ENCODE measurements at places on chromosomes 16 and 17. TPM values are rescaled to one million over a fixed set of nuclear protein-coding genes. Genes with fewer than 3 reads are reported as not detected.

Gene ADGRG3
- polyA plus RNA-seq, result 0.31 TPM

Gene C17orf78
- polyA plus RNA-seq, result 0.06 TPM

Gene BCO1
- not detected for polyA plus RNA-seq

Gene HSPB9
- 0.03 TPM for polyA plus RNA-seq

Gene C16orf82
- polyA plus RNA-seq, result not detected

Gene KCNH6
- polyA plus RNA-seq, result not detected

Gene TBKBP1
- polyA plus RNA-seq, result 37.9 TPM

Gene NTN3
- not detected for polyA plus RNA-seq

Gene PLD6
- 1.3 TPM for polyA plus RNA-seq

Gene ZSCAN10
- 0.07 TPM for polyA plus RNA-seq

Gene SLC35G6
- polyA plus RNA-seq, result not detected

Gene KRTAP4-3
- polyA plus RNA-seq, result not detected

Gene NUDT7
- 7.8 TPM for polyA plus RNA-seq

Gene AP1G1
- 25.6 TPM for polyA plus RNA-seq

Gene WNT9B
- 0.05 TPM for polyA plus RNA-seq

Gene CDH13
- polyA plus RNA-seq, result 14.0 TPM

Gene KIF2B
- not detected for polyA plus RNA-seq

Gene TBC1D26
- polyA plus RNA-seq, result not detected

Gene HOXB3
- 0.96 TPM for polyA plus RNA-seq

Gene SMPD3
- polyA plus RNA-seq, result 0.04 TPM

Gene GPRC5B
- polyA plus RNA-seq, result 25.3 TPM

Gene AKTIP
- polyA plus RNA-seq, result 88.1 TPM

Gene MYO19
- 28.7 TPM for polyA plus RNA-seq

Gene KRT222
- polyA plus RNA-seq, result 0.09 TPM

Gene CA7
- not detected for polyA plus RNA-seq

Gene HOXB1
- not detected for polyA plus RNA-seq

Gene PERCC1
- 0.08 TPM for polyA plus RNA-seq

Gene ACSM5
- polyA plus RNA-seq, result 1.2 TPM

Gene METTL2A
- polyA plus RNA-seq, result 19.0 TPM

Gene TOM1L1
- polyA plus RNA-seq, result 3.3 TPM

Gene GAS2L2
- 0.19 TPM for polyA plus RNA-seq

Gene TBC1D3I
- polyA plus RNA-seq, result 0.23 TPM

Gene TBCD
- 31.4 TPM for polyA plus RNA-seq

Gene UBALD1
- polyA plus RNA-seq, result 28.3 TPM

Gene C17orf100
- 1.4 TPM for polyA plus RNA-seq

Gene CTRL
- polyA plus RNA-seq, result 1.1 TPM

Gene PLA2G10
- polyA plus RNA-seq, result not detected

Gene SHISA6
- 0.44 TPM for polyA plus RNA-seq

Gene MPO
- polyA plus RNA-seq, result 0.11 TPM

Gene EFCAB13
- polyA plus RNA-seq, result 0.77 TPM

Gene ALOX15B
- polyA plus RNA-seq, result not detected

Gene TEX19
- 0.07 TPM for polyA plus RNA-seq

Gene SRSF1
- polyA plus RNA-seq, result 93.7 TPM

Gene TMC8
- polyA plus RNA-seq, result 0.79 TPM

Gene KRT33B
- polyA plus RNA-seq, result not detected

Gene ITGA3
- polyA plus RNA-seq, result 21.5 TPM

Gene POLR3K
- polyA plus RNA-seq, result 11.7 TPM

Gene NGFR
- polyA plus RNA-seq, result 0.77 TPM

Gene ZNF286A
- polyA plus RNA-seq, result 3.2 TPM

Gene MYH1
- 1,180 TPM for polyA plus RNA-seq

Gene NPB
- 0.76 TPM for polyA plus RNA-seq

Gene CDRT4
- not detected for polyA plus RNA-seq

Gene TEKT5
- not detected for polyA plus RNA-seq

Gene INO80E
- polyA plus RNA-seq, result 59.8 TPM

All from psoas muscle (tissue), 8 donors.